G401 (cell line): ENCODE measurements at places on chromosomes 12 and 14.

DNA sequence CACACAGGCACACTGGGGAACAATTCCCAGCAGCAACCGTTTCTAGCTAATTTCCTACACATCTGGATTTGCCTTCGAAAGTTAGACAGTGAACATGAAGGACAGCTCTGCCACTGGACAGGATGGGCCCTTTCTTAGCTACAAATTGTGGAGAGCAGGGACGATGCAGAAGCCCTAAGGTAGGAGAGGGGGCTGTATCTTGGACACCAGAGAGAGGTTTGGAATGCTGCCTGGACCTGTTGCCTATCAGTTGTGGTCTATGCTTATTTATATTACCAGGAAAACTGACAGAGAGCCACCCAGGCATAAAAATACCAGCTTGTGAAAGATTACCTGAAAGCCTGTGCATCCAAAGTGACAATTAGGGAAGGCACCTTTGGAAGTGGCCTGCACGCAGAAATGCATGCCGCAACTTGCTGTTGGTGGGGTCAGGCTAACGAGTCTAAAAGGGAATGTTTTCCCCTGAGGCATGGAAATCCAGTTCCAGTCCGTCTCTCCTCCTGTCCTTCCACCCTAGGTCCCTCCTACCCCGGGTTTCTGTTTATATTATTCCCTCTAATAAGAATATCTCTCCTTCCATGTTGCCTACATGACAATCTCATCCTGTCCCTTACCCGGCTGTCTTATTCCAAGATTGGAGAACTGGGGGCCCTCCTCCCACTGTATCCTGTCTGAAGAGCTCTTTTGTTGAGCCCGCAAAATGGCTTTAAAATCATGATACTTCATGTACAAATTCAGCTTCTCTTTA is 60.2 kb downstream of the MDM2 start:
- DNase-seq: no peak

DNA sequence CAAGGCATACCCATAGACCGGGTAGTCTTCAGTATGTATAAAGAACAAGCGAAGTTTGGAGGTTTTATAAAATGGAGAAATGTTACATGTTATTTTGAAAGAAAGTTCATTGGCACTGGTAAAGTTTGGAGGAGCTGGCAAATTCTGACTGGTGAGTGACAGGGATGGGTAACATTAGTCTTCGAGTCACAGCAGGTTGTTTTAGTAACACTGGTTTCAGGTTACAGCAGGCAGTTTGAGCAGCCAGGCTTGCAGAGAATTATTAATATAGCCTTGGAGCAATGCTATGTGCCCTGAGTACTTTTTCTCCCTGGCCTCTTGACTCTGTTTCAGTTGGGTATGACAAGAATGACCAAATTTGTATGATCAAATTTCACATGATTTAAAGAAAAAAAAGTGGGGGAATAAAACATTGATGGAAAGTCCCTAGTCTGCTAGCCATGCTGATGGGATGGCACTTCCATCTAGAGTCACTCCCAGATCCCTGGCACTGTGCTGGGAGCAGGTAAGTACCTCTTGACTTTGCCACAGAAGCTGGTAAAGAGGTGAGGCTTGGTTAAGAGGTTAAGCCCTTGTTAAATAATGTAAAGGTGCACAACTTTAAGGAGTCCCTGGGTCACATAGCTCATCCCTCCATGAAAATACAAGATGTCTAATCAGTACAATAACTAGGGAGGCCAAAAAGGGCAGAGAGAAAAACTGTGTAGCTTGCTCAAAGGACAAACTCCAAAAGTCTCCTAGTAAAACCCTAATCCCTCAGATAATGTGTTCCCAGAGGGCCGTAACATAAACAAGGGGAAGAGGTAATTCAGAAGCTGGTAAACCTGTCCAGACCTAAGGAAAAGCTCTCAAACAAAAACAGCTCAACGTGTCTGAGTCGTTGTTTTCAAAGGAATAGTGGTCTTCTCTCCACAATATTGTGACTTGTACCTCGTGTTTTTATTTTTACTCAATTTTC is 12.7 kb upstream of the SVOP start:
- DNase-seq: no peak

GRCh38 chr14:105479431-105480158 is 5.0 kb downstream of the CRIP2 start:
- DNase-seq: no peak

GRCh38 chr12:24600996-24601395 is 347.9 kb downstream of the BCAT1 start:
- no peak for DNase-seq

- DNase-seq: no peak
These were observed 3.4 kb downstream of the SSPN start for GRCh38 chr12:26198742-26199141.

DNA sequence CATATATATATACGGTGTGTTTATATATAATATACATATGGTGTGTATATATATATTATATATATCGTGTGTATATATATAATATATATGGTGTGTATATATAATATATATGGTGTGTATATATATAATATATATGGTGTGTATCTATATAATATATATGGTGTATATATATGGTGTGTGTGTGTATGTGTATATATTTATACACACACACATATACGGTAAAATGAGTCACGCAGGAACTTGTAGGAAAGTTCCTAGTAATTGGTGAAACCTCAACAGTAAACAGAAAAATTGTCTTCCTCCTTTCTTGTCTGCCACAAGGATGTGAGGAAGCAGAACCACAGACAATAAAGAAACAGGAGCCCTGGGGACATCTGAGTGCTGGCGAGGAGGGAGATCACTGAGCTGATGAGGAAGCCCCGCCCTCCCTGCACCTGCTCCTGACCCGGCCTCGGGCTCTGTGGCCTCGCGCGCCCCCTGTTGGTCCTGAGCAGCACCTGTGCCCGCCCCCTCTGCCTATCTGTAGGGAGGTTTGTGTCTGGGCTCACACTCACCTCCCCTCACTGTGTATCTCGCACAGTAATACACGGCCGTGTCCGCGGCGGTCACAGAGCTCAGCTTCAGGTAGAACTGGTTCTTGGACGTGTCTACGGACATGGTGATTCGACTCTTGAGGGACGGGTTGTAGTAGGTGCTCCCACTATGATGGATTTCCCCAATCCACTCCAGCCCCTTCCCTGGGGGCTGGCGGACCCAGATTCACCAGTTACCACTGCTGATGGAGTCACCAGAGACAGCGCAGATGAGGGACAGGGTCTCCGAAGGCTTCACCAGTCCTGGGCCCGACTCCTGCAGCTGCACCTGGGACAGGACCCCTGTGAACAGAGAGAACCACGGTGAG is 1079.4 kb downstream of the TMEM121 start:
- no peak for DNase-seq

DNA sequence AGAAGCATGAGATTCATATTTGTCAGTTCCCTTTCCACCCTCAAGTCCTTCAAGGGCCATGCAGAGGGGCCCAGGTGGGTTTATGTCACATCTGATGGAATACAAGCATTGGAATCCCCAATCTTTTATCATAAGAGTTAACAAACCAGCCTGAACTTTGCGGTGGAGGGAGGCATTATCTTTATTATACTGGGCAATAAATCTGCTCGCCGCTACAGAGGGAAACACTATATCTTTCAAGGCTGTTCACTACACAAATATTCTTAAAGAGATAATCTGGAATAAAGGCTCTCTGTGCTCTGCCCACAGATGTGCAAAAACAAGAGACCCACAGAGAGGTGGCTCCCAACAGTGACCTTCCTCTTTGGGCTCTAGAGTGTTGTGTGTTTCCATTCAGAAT is 153.6 kb upstream of the PLEKHA5 start:
- DNase-seq: no peak

DNA sequence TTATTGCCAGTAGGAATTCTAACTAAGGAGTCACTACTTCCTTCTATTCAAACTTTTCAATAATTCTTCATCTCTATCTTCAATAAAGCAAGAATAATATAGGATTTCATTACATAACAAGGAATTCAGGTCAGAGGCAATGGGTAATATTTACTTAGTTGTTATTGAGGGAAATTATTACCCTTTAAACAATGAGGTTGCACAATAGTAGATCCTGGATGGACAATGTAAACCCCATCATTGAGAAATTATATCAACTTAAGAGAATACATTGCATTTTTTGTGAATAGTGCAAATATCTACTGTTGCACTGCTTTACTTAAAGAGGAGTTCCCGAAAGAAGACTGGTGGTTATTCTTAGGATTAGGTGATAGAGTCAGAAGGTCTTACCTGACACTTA is 43.8 kb downstream of the A2M start:
- no peak for DNase-seq

- DNase-seq: no peak
These were observed 14.9 kb downstream of the TBX5 start for GRCh38 chr12:114391088-114391487.

DNA sequence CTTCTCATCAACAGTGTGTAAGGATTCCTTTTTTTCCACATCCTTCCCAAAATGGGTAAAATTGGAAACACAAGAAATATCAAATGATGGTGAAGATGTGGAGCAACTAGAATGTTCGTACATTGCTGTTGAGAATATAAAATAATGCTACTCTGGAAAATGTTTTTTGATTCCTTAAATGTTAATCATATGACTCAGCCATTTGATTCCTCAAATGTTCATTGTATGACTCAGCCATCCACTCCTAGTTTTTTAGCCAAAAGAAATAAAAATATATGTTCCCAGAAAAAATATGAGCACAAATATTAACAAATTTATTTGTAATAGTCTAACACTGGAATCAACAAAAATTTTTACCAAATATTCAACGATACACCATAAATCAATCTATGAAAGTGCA is 1108.6 kb downstream of the LRFN5 start:
- DNase-seq: no peak

DNA sequence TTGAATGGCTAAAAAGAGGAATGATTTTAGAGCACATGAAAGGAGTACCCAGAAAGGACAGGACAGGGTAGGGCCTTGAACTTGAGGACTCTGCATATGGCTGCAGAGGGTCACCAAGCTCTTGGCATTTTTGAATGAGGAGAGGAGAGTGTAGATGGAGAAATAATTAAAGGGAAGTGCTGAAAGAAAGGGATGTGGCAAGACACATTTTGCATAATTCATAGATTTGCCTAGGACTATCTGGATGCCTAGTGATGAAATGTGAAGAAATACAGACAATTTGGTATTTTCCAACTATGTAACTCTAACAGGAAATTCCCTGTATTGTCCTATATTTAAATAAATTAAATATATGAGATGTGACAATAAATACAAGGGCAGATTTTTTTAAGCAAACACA is 27.5 kb upstream of the MDM1 start:
- DNase-seq: no peak

GRCh38 chr12:91215940-91216454 is 33.4 kb upstream of the DCN start:
- DNase-seq: no peak

GRCh38 chr14:80587096-80587724 is 354.3 kb downstream of the CEP128 start:
- peak; percentile 70 for DNase-seq

DNA sequence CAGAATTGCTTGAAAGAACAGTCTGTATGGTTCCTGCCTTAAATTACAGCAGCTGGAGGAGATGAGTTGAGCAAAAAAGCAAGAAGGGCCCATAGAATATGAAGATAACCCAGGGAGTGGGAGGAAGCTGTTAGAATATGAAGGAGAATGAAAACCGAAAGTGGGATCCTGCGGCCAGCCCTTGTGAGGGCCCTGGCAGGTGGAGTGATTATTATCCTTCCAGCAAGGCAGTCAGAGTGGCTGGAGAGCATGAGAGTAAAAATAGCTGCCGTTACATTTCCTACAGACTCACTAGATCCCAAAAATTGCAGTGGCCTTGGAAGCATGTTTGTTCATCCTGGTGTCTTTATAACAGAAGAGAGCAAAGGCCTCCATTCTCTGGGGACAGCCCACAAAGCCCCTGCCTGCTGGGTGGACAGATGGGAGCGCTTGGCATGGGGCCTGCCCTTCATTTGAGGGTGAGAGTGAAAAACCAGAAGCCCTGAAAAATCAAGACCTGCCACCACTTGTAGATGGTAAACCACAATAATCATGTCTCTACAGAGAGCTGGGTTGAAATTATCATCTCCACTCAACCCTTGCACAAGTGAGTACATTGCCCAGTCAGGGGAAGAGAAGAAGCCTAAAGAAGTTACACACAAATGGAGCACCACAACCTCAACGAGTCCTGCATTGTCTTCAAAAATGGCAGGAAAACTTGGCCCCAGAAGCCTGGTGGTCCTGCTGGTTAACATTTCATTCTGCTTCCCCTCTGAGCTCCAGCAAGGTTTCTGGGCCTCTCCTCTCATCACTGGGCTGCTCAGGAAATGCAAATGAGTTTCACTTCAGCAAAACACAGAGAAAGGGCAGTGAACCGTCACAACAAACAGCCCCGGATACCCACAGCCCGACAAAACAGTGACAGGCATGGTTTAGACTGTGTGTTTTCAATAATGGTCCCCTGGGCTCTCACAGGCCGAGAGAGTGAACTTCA is 20.5 kb downstream of the ZDHHC22 start:
- peak; percentile 88 for DNase-seq

GRCh38 chr12:109288571-109288970 is 20.5 kb downstream of the FOXN4 start:
- DNase-seq: no peak

DNA sequence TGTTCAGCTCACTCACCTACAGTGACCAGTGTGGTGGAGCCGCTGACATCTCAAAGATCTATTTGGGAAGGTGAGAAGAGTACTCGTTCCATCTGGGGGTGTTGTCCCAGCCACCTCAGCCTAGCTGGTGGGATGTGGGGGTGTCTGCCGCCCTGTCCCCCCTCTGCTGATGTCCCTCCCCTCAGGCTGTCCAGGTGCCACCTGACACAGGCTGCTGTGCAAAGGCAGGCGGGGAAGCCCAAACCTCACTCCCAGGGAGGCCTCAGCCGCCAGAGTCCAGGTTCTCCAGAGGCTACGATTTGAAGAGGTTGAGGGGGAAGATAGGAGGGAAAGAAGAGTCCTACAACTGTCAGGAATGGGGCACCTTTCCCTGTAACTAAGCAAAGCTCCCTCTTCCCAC is 51.3 kb upstream of the FKBP4 start:
- no peak for DNase-seq

- peak; percentile 46 for DNase-seq
These were observed 80.2 kb downstream of the VCPKMT start for GRCh38 chr14:50036211-50036610.

DNA sequence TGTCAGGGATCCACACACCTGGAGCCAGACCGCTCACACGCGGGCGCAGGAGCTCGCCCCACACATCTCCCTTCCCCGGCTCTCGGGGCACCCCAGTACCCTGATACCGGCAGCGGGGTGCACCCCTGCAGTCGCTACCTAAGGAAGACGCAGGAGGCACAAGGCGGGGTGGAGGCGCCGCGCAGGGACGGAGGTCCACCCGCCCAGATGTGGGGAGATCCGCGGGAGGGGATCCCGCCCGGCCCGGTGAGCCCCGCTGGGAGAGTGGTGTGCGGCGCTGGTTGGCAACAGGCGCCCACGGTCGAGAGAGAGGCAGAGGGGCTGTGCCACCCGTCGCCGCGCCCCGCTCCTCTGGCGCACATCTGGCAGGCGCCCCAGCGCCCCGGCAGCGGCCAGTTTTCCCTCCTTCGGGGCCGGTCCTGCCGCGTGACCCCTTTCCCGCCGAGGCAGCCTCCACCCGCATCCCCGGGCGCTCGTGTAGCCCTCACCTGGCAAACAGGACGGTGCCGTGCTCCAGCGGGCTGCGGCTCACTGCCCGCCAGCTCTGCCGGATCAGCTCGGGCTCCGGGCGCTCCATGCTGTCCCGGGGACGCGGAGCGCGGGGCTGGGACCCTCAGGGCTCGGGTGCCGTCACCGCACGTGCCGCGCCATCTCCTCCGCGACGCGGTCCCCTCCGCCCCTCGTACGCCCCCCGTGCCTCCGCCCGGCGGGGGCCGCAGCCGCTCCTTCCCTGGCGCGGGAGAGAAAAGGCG is 469 bp downstream of the NGB start:
- DNase-seq: no peak
